Glomerular endothelial cell (primary cell): ENCODE measurements at places on chromosomes 12 and 14.

DNA sequence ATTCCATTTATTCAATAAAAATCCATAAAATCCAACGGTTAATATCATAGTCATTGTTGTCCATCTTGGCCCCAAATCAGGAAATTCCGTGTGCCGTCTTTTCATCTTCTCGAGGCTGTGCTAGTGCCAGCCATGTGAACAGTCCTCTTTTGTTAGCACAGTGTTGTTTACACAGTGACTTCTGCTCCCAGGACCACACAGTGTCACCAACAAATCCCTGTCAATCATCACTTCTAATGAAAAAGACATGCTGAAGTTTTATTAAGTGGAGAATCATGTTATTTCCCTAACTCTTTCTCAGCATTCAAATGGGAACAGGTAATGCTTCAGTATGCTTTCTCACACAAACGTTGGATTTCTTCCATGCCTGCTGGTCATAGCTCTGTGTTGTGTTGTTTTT lies 1.9 kb upstream of the SLCO1A2 start:
- DNase-seq: no peak

GRCh38 chr14:80575763-80576162 lies 364.5 kb upstream of the DIO2 start:
- DNase-seq: no peak

- DNase-seq: no peak
Observed at GRCh38 chr12:127358888-127359287, 908.1 kb upstream of the TMEM132C start.

- no peak for DNase-seq
Observed at GRCh38 chr14:90140298-90140955, 78.6 kb downstream of the KCNK13 start.

DNA sequence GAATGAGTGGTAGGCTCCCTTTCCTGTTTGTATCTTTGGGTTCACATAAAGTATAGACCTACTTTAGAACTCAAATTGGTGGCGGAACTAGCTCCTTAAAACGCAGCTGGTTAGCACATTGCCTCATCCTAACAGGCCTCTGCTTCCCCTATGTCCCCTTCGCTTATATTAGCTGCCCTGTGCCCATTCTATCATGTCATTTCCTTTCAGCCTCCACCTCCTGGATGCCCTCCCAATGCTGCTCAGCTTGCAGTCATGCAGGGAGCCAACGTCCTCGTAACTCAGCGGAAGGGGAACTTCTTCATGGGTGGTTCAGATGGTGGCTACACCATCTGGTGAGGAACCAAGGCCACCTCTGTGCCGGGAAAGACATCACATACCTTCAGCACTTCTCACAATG lies 3.5 kb downstream of the DAZAP2 start:
- no peak for DNase-seq

GRCh38 chr14:65964366-65964765 lies 521.8 kb upstream of the CCDC196 start:
- DNase-seq: no peak

DNA sequence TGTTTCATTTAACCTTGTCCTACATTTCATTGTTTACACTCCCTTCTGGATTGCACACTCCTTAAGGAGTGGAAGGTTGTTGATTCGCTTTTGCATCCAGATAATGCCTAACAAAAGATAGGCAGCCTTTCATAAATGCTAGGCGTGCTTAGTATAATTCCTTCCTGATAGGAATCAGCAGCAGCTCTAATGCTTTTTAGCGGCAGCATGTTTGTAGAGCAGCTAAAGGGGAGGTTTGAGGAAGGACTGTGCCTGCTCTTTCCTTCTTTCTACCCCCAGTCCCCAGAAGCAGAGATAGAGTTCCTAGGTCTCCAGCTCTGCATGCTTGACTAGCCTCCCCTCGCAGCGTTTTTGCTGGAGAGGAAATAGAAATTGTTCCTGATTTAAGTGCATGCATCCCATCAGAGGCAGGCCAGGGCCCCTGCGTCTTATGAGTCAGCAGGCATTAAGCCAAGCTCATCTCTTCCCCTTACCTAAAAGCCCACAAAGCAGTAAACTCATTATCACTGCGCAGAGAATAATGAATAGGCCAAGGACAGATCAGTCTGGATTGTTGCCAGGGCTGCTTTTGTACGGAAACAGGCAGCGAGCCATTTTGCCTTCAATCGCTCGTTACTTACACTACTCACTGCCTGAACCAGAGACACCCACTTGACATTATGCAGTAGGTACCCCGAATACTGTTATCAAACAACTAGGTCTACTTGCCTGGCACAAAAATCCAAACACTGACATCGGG lies 14.0 kb upstream of the TBPL2 start:
- no peak for DNase-seq

GRCh38 chr14:34235643-34236300 lies 226.3 kb downstream of the SPTSSA start:
- no peak for DNase-seq

GRCh38 chr12:89370421-89370831 lies 18.1 kb upstream of the DUSP6 start:
- no peak for DNase-seq

DNA sequence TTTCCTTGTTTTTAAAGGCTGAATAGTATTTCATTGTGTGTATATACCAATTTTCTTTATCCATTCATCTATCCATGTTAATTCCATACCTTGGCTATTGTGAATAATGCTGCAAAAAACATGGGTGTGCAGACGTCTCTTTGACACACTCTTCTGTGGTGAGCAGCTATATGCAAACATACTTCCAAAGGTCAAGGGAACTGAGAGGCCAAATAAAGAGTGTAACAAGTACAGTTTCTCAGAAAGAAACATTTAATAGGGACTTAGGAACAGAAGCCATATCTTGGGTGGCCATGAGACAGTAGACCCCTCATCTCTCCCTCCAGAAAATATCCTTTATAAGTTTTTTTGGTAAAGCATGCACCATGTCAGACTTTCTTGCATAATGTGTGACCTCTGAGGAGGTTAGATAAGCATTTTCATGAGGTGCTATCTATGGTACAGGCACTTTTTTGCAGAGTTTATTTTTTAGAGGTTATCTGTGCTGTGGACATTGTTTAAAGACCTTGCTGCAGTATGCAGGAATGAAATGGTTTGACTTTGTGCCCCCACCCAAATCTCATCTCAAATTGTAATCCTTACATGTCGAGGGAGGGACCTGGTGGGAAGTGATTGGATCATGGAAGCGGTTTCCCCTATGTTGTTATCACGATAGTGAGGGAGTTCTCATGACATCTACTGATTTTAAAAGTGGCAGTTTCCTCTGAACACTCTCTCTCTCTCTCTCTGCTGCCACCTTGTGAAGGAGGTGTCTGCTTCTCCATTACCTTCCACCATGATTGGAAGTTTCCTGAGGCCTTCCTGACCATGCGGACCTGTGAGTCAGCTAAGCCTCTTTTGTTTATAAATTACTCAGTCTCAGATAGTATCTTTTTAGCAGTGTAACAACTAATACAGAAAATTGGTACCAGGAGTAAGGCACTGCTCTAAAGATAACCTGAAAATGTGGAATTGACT lies 1202.3 kb downstream of the GALC start:
- DNase-seq: no peak

- no peak for DNase-seq
Observed at GRCh38 chr14:60771117-60771516, 36.6 kb downstream of the MNAT1 start.

DNA sequence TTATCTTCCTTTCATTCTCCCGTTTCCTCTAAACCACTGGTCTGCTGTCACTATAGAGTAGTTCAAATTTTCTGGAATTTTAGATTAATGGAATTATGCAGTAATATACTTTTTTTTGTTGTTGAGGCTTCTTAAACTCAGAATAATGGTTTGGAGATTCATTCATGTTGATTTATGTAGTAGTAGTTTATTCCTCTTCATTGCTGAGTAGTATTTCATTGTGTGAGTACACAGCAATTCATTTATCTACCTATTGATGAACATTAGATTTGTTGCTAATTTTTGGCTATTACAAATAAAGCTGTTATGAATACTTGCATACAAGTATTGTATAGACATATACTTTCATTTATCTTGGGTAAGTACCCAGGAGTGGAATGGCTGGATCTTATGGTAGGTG lies 7.2 kb downstream of the RASSF8 start:
- DNase-seq: no peak

DNA sequence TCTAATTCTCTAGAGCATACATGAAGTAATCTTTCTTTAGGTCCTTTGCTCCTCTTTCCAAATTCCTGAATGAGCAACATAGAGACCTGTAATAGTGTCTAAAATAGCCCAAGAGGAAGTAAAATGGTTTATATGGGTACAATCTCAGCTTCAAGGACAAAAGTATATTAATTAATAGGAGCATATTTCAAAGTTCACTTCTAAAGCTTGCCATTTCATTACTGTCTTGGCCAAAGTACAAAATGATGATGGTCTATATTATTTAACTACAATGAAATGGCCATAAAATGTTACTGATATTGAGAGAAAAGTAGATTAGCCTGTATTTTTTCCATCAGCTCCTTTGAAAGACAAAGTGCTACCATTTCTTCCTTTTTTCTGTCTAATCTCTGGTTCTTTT lies 410.4 kb upstream of the NOVA1 start:
- DNase-seq: no peak

DNA sequence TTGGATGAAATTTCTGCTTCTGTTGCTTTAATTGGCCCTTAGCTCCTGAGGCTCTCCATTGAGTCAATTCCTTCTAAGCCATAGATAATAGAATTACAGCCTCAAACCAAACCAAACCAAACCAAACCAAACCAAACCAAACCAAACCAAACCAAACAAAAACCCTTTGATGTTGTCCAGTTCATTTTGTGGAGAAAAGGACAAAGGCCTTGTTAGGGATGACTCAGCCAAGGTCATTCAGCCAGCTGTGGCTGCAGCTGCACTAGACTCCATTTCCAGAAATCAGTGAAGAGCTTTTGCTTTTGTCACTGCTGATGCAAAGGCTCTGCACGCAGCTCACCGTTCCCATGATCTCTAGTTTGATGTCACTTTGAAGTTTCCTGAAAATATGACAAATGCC lies 82.2 kb upstream of the RMST start:
- DNase-seq: no peak

DNA sequence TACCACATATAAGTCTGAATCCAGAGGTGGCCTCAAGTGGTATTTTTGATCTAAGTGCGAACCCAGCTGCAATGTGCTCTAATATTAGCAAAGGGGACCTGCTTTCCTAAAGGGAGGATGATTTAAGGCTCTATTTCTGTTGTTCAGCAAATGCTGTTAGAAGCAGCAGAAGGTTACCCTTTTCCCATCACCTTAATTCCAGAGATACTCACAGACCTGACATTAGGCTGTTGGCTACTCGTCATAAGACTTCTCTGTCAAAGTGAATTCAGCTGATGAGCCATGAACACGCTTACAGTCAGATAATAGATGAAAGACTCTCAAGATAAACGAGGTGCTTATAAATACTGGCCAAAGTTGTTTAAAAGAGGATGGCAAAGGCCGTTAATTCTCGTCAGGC lies 308.7 kb upstream of the DDHD1 start:
- no peak for DNase-seq

GRCh38 chr14:67497216-67497615 lies 8.7 kb upstream of the TMEM229B start:
- no peak for DNase-seq

DNA sequence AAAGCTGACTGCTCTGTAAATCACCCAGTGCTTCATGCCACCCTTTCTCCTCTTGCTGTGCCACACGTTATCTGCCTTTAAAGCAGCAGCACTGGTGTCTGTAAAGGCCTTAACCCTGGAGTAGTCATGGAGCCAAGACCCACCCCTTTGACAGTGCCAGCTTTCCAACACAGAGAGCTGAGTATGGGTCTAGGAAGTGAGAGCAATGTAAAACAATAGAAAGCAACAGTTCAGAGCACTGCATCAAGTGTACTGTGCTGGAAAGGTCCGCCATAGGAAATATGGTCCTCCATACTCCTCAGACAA lies 139.5 kb downstream of the DAD1 start:
- no peak for DNase-seq

DNA sequence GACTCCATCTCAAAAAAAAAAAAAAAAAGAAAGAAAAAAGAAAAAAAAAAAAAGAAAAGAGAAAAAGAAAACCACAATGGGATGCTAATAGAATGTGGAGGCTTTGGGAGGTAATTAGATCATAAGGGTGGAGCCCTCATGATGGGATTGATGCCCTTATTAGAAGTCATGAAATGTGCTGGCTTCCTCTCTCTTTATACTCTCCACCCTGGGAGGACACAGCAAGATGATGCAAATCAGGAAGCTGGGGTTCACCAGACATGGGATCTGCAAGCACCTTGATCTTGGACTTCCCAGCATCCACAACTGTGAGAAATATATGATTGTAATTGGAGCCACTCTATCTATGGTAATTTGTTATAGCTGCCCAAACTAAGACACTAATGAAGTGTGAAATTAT lies 13.4 kb upstream of the DRAM1 start:
- no peak for DNase-seq

DNA sequence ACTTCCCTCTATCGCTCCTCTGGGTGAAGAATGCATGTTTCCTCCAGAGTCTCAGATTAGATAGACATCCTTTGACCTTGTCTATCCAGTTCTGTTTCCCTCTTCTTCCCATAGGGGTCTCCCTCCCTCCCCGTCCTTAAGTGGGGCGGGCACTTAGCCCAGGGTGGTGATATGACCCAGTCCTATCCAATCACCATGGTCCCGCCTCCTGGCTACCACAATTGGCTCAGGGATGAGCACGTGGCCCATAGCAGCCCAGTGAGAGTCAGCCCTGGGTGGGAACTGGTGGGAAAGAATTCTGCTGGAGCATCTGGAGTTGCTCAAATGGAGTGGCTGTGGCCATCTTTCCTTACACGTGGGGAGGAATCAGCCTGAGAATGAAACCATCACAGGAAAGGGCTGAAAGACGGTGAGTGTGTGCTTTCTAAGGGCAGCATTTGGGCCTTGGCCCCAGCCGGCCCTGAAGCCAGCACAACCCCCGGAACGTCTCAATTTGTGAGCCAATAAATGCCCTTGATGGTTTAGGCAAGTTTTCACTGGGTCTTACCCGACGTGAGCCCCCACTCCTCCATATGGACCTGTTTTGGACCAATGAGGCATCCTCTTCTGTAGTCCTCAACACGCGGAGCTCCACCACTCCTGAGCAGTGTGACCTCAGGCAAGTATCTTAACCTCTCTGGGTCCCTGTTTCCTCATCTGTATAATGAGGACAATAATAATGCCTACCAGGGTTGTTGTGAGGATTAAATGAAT lies 14.4 kb upstream of the MLXIP start:
- no peak for DNase-seq

GRCh38 chr12:86148071-86148470 lies 108.1 kb downstream of the MGAT4C start:
- no peak for DNase-seq

DNA sequence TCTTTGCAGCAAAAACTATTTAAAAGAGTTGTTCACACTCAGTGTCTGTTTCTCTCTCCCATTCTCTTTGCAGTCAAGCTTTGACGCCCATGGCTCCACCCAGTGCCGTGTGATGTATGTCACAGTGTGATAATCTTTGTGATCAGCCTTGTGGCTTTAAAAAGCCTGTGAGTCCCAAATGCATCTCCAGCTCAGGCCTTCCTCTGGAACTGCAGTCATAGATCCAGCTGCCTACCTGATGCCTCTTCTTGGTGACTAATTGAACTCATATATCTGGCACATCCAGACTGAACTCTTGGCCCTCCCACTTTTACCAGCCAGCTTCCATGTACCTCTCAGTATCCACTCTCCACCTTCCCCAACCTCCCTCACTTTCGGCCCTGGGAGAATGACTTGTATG lies 182.8 kb upstream of the ARHGAP5 start:
- DNase-seq: no peak

GRCh38 chr14:52730709-52731111 lies 744 bp downstream of the STYX start:
- no peak for DNase-seq
